Caudate nucleus (tissue), 63 donors: ENCODE measurements at places on chromosomes 16 and 17.

DNA sequence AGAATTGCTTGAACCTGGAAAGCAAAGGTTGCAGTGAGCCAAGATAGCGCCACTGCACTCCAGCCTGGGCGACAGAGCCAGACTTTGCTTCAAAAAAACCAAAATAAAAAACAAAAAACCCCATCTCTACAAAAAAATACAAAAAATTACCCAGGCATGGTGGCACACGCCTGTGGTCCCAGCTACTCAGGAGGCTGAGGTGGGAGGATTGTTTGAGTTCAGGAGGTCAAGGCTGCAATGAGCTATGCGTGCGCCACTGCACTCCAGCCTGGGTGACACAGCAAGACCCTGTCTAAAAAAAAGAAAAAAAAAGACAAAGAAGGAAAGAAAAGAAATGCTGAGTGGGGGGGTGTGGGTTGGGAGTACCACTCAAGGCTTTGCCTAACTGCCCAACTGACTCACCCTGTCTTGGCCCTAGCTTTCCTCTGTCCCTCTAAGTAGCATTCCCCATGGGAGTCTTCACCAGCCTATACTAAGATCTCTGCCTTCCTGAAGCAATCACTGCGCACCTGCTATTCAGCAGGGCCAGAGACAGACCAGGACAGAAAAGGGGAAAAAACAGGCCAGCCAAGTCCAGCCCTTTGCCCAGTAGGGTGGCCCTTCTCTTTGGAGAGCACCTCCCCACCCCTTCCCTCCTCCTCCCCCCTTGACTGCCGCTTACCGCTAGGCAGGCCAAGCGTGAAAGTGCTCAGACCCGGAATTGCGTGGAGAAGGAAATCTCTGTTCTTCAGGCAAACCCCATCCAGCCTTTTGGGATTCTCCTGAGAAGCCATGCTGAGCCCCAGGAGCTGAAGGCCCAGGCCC, 45.8 kb downstream of the RTN4RL1 start:
- DNase-seq = no peak

- DNase-seq = no peak
These were observed 354.0 kb downstream of the FOXL1 start for GRCh38 chr16:86932130-86932982.

GRCh38 chr17:61689610-61690180, 98.7 kb upstream of the NACA2 start:
- no peak for DNase-seq

GRCh38 chr17:49216953-49217650, 6.6 kb downstream of the ABI3 start:
- no peak for DNase-seq

- no peak for DNase-seq
These were observed 8.2 kb upstream of the KLHL36 start for GRCh38 chr16:84640145-84640544.

DNA sequence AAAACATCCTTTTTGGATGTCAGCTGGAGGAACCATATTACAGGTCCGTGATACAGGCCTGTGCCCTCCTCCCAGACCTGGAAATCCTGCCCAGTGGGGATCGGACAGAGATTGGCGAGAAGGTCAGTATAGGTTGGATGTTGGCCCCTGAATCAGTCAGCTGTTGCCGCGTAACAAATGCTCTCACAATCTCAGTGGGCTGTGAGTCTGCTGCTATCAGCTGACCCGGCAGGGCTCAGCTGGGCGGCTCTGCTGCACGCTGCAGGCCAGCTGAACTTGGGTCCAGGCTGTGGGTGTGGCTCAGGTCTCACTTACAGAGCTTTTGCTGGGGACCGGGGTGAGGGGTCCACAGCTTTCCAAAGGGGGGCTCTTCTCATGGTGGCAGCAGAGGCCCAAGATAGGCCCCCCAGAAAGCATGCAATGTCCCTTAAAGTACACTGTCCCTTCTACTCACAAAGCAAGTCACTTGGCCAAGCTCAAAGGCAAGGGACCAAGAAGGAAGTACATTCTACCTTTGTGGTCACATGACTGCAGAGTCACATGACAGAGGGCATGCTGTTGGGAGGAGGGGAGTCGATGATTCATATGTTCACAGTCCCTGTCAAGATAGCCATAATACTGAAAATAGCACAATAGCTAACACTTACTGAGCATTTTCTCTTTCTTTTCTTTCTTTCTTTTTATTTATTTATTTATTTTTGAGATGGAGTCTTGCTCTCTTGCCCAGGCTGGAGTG, 134.2 kb downstream of the ABCC1 start:
- DNase-seq = no peak

DNA sequence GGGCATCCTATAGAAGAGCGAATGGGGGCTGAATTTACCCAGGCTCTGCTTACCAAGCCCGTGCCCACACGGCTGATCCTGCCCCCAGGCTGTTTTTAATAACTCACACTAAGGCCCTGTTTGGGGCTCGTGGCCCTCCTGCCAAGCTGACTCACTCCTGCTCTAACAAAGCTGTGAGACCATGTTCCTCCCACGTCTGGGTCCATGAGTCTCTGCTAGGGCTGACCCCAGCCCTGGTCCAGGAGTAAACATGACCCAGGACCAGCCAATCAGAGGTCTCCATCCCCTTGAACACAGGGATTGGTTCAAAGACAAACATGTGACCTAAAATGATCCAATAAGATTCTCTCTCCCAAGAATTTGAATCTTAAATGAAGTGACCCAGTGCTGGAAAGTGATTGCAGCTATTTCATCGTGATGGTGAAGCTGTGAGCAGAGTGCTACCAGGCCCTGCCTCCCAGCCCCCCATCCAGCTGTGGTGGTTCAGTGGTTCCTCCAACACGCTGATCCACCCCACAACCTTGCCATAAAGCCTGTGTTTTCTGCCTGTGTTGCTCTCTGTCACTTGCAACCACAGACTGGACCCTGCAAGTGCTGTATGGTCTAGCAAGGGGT, 57.2 kb downstream of the C16orf82 start:
- DNase-seq = no peak

DNA sequence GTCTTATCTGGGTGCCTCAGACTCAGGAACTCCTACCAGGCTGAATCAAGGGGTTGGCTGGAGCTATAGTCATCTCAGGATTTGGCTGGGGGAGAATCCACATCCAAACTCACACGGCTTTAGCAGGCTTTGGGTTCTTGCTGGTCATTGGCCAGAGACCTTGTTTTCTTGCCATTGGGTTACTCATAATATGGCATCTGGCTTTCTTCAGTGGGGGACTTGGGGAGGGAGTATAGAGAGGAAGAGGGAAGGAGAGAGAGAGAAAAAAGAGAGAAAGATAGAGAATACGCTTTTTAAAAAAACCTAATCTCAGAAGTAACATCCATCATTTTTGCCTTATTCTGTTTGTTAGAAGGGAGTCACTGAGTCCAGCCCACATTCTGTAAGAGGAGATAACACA, 191.5 kb upstream of the SHISA6 start:
- no peak for DNase-seq

DNA sequence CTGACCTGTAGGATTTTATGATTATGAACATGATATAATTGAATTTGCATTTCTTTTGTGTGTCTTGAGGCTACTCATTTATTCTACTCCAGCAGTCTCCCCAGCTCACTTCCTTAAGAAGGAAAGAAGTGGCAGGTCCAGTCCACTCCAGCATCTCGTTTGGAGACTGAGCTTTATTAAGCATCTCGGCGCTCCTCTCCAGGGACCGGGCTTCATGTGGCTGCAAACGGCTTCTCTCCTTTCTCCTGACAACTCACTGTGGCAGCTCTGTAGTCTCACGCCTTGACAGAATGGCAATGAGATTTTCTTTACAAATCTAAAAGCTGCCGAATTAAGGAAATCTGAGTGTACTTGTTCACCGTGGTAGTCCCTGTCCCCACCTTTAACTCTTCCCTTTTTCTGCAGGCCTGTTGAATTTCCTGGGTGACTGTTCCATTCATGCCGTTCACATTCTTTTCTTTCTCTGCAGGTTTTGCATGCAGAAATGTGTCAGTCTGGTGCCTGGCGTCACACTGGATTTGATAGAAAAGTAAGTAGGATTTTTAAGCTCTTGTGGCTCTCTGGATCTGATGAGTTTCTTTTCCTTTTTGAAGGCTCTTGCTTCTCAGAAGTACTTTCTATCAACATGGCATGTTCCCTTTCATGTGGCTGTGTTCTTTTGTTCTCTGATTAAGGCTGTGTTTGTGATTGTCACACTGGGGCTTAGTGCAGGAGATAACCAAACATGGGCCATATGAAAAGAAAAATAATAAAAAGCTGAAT, 200.5 kb upstream of the CHMP6 start:
- no peak for DNase-seq

GRCh38 chr17:41664587-41665565, 23.8 kb upstream of the EIF1 start:
- no peak for DNase-seq

DNA sequence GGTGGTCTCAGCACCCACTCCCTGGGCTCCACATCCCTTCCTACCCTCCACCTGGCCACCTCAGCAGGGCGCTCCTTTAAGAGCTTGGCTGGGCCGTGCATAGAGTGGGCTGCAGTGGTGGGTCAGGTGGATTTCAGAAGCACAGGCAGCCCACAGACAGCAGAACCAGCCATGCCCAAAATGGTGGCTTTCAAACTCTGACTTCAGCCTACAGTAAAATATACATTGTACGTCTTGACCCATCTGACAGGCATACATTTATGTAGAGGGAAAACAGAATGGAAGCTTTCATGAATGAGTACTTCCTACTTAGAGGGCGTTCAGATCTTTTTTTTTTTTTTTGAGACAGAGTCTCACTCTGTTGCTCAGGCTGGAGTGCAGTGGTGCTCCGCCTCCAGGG, 26.0 kb upstream of the LASP1NB start:
- no peak for DNase-seq

- DNase-seq = no peak
These were observed 47.3 kb upstream of the DNAH17 start for GRCh38 chr17:78624324-78625151.

- no peak for DNase-seq
These were observed 734.0 kb downstream of the MAF start for GRCh38 chr16:78866521-78866920.

GRCh38 chr17:73773702-73774101, 129.5 kb upstream of the SDK2 start:
- no peak for DNase-seq

GRCh38 chr17:20941872-20942271, 100.9 kb downstream of the USP22 start:
- DNase-seq = no peak

DNA sequence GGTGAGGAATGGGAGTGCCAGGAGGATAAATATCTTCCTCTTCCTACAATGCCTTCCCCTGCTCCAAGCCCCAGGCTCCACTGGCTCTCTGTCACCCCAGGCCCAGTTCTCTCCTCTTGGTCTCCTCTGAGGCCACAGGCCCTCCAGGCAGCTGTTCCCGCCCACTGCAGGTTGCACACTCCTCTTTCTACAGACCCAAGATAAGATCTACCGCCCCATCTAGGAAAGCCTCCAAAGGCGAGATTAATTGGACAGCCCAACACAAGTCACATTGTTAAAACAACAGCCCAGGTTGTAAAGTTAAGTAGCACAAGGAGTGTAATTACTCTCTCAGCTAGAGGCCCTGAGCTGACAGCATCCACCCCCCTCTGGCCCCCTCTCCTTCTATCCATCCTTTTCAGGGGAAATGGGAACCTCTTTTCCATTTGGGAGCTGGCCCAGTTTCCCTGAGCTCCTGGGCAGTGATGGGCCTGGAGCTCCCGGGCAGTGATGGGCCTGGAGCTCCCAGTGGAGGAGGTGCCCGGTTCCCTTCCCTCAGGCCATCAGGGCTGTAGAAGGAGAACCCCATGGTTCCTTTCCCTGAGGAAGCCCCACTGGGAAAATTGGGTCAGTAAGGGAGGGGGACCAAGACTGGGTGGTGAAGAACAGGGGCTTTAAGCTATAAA, 7.3 kb downstream of the DLX4 start:
- DNase-seq = no peak

GRCh38 chr17:76538281-76538931, 897 bp upstream of the CYGB start:
- DNase-seq = no peak

- no peak for DNase-seq
These were observed 406.3 kb upstream of the RBFOX1 start for GRCh38 chr16:6926341-6926740.

- no peak for DNase-seq
These were observed 41.3 kb downstream of the LMF1 start for GRCh38 chr16:929227-930073.

DNA sequence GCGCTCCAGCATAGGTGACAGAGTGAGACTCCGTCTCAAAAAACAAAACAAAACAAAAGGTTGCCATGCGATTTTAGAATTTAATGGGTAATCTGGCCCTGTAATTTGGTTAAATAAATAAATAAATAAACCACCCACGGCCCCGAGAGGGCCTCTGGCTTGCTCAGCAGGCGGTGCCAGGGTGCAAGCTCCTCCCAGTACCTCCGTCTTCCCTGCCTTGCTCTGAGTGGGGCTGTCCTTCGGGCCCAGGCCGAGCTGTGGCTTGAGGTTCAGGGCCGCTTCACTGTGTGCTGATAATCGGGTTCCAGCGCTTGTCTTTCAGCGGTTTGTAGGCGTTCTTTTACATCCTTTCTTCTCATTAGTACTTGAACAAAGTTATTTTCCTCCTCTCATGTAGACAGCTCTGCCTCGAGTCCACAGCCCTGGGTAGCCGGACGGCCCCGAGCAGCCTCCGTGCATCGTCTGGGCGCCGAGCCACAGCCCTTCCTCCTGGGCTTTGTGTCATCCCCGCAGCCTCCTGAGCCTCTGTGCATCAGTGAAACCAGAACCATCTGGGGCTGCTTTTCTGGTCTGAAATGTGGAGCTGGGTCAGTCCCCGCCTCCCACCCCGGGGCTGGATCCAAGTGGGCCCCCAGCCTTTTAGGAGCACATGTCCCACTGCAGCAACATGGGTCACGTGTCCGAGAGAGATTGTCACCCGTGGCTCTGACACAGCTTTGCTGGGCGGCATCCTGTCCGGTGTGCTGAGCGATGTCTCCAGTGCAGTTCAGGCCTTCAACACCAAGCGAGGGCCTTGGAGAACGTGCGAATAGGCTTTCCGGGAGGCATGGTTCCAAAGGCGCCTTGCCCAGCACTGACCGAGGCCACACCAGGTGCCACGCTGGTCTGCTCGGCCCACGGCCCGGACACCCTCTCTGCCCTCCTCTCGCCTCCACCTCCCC, 157.4 kb upstream of the CHMP6 start:
- DNase-seq = no peak

GRCh38 chr17:27462714-27463113, 6.5 kb downstream of the KSR1 start:
- DNase-seq = no peak

DNA sequence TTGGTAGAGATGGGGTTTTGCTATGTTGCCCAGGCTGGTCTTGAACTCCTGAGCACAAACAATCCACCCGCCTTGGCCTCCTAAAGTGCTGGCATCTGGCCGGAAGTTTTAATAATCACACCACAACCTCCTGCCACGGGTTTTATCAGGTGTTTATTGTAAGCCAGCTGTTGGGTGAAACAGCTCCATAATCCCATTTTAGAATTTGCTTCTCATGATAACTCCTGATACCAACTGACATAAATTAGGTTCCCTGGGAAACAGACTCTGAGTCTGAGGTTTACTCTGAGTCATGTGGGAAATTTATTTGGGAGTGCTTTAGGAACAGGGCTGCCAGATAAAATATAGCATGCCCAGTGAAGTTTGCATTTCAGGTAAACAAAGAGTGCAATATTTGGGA, 122.6 kb upstream of the MED13 start:
- no peak for DNase-seq
